ENCODE measurements at places on chromosomes 16 and 17.

- no peak for DNase-seq
Measured at GRCh38 chr16:4663777-4664465, 29.4 kb upstream of the NUDT16L1 start.

GRCh38 chr17:80946449-80946848, 45.2 kb upstream of the CHMP6 start:
- no peak for DNase-seq

DNA sequence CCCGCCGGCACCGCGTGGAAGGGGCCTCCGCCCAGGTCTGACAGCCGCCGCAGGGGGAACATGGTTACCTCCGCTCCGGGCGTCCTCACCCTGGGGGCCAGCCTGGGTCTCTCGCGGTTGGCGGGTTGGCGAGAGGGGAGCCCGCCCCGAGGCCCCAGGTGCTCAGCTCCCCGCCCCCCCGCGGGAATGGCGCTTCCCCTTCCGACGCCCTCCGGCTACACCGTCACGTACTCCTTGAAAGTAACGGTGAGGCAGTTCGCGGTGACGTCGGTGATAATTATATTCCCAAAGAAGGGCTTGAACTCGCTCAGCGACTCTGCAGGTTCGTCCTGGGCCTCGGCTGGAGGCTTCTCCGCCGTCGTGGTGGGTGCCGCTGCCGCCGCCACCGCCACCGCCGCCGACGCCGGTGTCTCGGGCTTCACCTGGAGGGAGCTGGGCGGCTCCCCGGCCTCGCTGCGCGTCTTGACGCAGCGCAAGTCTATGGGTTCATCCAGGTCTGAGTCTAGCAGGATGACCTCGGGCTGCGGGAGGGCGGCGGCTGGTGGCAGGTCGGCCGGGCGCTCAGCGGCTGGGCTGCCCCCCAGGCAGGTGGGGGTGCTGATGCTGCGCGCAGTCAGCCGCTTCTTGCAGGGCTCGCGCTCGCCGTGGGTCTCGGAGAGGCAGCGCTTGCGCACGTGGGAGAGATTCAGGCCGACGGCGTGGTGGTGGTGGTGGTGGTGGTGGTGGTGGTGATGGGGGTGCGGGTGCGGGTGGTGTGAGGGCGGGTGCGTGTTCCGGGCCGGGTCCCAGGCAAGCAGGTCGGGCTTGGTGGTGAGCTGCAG, 5.3 kb downstream of the CBX4 start:
- DNase-seq: no peak

DNA sequence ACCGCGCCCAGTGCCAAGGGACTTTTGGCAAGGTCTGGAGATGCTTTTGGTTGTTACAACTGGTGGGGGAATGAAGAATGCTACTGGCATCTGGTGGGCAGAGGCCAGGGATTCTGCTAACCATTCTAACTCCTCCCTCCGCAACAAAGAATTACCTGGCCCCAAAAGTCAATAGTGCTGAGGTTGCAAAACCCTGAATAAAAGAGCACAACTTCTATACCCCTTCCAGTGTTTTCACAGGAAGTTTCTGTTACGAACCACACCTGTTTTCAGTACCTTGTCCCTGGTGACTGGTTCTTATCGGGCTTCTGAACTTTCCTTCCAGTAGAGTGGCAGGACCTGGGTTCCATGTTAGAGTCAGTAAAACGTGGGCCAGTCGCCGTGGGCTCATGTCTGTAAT, 17.3 kb downstream of the ABAT start:
- DNase-seq: no peak

DNA sequence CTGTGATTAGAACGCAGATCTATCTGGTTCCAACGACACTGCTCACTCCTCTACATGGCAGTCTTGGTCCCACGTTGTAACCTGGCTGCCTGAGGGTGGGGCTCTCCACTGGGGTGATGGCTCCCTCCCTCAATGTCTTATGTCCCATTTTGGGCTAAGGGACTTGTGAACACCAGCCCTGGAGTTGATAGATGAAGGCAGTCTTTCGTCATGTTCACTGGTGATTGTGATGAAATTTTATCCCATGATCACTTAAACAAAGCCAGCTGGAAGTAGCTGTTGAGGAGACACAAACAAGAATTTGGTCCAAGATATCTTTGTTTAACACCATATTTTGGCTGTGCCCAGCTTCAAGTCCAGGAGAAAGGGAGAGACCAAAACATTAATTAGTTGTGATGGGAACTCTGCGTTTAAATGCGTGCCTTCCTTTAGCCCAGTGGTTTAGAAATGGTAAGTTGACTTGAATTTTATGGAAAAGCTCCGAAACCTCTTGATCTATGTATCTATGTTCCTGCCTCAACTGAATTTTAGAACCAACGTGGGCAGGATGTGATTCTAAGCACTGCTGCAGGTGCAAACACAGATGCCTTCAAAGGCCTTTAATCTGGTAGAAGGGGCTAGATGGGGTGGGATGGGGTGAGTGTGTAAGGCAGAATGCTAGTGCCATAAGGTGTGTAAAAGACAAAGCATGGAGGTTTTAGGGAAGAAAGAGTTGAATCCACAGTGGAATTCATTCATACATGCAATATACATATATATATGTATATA, 186.8 kb upstream of the IRX3 start:
- no peak for DNase-seq

All from activated CD8-positive, alpha-beta memory T cell treated with anti-CD3 and anti-CD28 coated beads for 48 hours (primary cell).